ENCODE measurements at places on chromosomes 7 and 10.

DNA sequence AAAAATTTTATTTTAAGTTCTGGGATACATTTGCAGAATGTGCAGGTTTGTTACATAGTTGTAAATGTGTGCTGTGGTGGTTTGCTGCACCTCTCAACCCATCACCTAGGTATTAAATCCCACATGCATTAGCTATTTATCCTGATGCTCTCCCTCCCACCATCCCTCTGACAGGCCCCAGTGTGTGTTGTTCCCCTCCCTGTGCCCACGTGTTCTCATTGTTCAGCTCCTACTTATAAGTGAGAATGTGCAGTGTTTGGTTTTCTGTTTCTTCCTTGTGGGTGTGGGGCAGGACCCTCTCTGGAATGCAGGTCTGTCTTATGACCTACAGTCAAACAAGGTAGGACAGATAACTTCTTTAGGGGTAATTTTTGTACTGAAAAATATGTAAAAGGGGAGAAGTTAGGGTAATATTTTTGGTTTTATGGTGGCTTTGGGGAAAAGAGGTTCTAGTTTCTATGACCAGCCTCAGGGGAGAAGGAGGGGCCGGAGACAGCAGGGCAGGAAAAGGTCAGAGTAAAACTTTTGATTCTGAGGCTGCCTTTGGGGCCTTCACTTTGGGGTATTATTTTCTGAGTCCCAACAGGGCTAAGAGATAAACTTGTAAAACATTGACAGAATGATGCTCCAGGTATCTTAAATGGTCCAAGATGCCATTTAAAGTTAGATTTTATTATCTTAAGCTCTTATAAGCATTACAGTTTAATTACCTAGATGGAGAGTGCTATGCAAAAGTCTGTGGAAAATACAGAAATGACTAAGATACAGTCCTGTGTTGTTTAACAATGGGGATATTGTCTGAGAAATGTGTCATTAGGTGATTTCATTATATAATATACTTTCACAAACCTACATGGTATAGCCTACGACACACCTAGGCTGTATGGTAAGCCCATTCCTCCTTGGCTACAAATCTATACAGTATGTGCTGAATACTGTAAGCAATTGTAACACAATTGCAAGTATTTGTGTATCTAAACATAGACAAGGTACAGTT, 354.8 kb downstream of the ABCA13 start:
- H3K27me3 ChIP-seq, result peaks cover 2% of the 10 kb centered on the region
- H3K4me3 ChIP-seq, result no peak overlapping the region
- H3K27ac ChIP-seq, result no peak overlapping the region
- H3K36me3 ChIP-seq, result no peaks in the 10 kb centered on the region

- peaks cover 25% of the 10 kb centered on the region for H3K4me1 ChIP-seq
- no peak overlapping the region for H3K4me3 ChIP-seq
- H3K27ac ChIP-seq, result peak overlapping the region; percentile 19
- H3K27me3 ChIP-seq, result no peaks in the 10 kb centered on the region
Observed at GRCh38 chr7:92841192-92841591, 4.8 kb upstream of the CDK6 start.

GRCh38 chr7:82152858-82153257, 290.7 kb downstream of the CACNA2D1 start:
- no peak for DNase-seq
- H3K36me3 ChIP-seq, result no peaks in the 10 kb centered on the region
- no peaks in the 10 kb centered on the region for H3K4me1 ChIP-seq

GRCh38 chr10:91550021-91550420, 82.8 kb downstream of the PPP1R3C start:
- no peak overlapping the region for H3K27ac ChIP-seq
- DNase-seq, result no peak
- no peaks in the 10 kb centered on the region for H3K36me3 ChIP-seq
- no peaks in the 10 kb centered on the region for H3K27me3 ChIP-seq
- peaks cover 14% of the 10 kb centered on the region for H3K4me1 ChIP-seq

DNA sequence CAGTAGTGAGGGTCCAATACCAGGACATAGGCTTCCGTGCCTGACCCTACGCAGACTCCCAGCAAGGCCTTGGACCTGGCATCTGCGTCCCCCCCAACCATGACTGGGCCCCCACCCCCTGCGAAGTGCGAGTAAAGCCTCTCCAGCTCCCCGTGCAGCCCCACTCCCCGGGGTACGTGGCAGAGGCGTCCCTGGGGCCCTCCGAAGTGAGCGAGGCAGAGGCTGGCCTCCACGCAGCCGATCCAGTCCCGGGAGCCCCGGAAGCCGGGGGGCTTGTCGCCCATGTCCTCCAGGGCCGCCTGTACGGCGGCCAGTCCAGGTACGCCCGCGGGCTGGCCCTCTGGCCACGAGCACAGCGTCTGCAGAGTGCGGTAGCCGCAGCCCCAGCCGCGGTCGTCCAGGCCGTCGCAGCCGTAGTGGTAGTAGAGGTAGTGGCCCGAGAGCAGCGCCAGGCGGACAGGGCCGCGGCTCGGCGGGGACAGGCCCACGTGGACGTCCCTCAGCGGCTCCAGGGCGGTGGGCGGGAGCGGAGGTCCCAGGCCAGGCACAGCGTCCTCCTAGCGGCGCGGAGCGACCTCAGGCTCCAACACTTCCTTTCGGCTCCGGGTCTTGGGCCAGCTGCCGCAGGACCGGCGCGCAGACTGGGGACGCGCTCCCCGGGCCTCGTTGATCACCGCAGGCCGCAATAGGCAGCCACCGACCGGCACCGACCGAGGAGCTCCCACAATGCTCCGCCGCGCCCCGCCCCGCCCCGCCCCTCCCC, at the start of gene UFSP1:
Gene UFSP1, minus strand, starts transcription at position 728 of the 763 bp plus-strand sequence. Its CDS starts 444 bp downstream, at position 284.
- H3K4me1 ChIP-seq, result peaks cover 32% of the 10 kb centered on the region
- peak within 1 kb of the TSS; percentile 94 for H3K27ac ChIP-seq
- peaks cover 41% of the 10 kb centered on the region for H3K36me3 ChIP-seq
- H3K4me3 ChIP-seq, result peak within 1 kb of the TSS; percentile 86
- H3K27me3 ChIP-seq, result no peaks in the 10 kb centered on the region

DNA sequence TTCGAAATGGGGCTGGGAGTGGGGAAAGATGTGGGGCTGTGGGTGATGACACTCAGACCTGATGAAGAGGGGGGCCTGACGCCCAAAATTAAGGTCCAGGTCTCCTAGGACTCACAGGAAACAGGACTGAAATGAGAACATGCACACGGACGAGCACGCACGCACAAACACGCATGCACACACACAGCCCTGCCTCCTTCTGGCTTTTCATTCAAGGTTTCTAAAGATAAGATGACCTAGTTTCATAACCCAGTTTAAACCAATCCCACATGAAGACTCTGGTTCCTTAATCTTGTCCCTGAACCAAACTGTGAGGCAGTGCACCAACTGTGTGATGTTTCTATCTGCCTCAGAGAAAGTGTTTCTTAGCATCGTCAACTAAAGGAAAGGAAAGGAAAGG, 162.0 kb downstream of the DGKI start:
- no peaks in the 10 kb centered on the region for H3K36me3 ChIP-seq
- H3K4me3 ChIP-seq, result no peak overlapping the region
- DNase-seq, result no peak
- H3K27ac ChIP-seq, result no peak overlapping the region
- H3K4me1 ChIP-seq, result peaks cover 33% of the 10 kb centered on the region

GRCh38 chr7:30984359-30985107, 20.8 kb downstream of the GHRHR start:
- peaks cover 15% of the 10 kb centered on the region for H3K4me1 ChIP-seq
- H3K36me3 ChIP-seq, result no peaks in the 10 kb centered on the region
- peaks cover 61% of the 10 kb centered on the region for H3K27me3 ChIP-seq
- H3K27ac ChIP-seq, result no peak overlapping the region
- no peak overlapping the region for H3K4me3 ChIP-seq

- no peaks in the 10 kb centered on the region for H3K27me3 ChIP-seq
- H3K4me3 ChIP-seq, result no peak overlapping the region
- DNase-seq, result no peak
- no peaks in the 10 kb centered on the region for H3K36me3 ChIP-seq
Observed at GRCh38 chr7:141928845-141929195, 12.6 kb downstream of the OR9A4 start.

DNA sequence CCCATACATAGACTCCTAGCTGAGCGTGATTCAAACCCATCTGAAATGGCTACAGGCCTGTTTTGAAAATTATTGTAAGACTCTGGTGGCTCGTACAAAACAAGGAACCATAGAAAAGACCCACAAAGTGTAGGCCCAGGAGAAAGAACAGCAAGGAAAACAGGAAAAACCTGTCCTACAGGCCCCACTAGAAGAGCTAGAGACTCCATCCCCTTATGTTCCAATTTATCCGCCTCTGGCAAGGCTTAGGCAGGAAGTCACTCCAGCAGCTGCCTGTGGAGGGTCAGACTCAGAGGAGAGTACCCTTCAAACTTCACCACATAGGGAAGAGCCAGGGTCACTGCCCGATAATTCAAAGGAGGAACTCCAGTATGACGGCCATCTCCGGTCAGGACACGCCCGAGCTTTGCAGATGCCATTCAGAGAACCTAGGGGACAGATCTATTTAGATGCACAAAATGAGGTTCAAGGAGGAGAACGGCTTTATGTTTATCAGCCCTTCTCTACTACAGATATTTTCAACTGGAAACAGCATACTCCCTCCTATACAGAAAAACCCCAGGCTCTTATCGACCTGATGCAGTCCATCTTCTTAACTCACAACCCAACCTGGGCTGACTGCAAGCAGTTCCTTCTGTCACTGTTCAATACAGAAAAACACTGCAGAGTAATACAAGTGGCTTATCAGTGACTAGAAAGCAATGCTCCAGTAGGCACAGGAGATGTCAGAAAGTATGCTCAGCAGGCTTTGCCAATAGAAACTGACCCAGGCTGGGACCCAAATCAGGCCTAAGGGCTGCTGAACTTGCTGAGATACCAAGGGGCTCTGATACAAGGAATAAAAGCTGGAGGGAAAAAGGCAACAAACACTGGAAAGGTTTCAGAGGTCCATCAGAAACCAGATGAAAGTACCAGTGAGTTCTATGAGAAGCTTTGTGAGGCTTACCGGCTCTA, 8.6 kb upstream of the ZNF33B start:
- H3K4me1 ChIP-seq, result no peaks in the 10 kb centered on the region
- no peaks in the 10 kb centered on the region for H3K27me3 ChIP-seq
- DNase-seq, result no peak
- no peaks in the 10 kb centered on the region for H3K36me3 ChIP-seq

DNA sequence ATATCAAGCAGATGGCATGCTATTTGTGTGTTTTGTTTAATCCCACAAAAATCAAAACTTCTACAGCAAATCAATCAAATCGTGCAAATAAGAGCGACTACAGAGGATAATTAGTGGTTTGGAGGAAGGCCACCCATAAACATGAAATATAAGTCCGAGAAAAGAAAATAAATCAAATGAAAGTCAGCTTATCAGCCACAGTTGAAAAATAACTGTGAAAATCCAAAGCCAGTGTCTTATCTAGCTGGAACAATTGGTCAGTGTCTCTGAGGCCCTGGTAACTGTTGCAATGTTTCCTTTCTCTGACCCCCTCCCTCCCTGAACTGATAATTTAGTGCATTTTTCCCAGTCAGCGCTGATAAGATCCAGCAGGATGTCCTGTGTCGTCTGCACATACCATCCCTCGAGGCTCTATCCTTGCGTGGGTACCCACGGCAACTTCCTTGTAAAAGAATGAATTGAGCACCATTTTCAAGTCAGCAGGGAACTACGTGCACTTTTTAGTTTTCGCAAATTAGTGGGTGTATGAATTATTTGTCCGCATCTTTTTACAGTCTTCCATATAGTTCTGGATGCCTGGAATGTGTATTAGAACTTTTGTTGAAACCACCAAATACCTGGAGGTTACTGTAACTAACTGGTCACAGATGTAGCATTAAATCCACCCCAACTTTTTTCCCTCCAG, 10.8 kb upstream of the JCAD start:
- no peak overlapping the region for H3K4me3 ChIP-seq
- H3K4me1 ChIP-seq, result no peaks in the 10 kb centered on the region
- H3K27me3 ChIP-seq, result peaks cover 18% of the 10 kb centered on the region

DNA sequence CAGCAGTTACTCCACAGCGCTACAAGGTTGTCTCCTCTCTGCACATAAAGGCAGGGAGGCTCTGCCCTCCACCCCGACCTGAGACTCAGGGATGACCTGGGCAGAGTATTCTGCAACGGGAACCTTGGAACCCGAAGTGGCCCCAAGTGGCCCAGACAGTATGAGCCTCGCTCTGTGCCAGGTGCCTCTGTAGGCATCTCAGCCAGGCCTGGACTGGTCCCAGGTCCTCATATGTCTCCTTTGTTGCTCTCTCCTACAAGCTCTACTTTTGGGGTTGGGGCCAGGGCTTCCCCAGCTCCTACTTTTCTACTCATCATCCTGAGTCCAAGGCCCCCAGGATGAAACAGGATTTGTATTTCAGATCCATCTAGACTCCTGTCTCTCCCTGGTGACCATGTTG, 241.5 kb upstream of the PRSS1 start:
- H3K27ac ChIP-seq, result no peak overlapping the region
- peaks cover 77% of the 10 kb centered on the region for H3K27me3 ChIP-seq
- no peaks in the 10 kb centered on the region for H3K36me3 ChIP-seq
- no peak for DNase-seq
- H3K4me1 ChIP-seq, result no peaks in the 10 kb centered on the region

DNA sequence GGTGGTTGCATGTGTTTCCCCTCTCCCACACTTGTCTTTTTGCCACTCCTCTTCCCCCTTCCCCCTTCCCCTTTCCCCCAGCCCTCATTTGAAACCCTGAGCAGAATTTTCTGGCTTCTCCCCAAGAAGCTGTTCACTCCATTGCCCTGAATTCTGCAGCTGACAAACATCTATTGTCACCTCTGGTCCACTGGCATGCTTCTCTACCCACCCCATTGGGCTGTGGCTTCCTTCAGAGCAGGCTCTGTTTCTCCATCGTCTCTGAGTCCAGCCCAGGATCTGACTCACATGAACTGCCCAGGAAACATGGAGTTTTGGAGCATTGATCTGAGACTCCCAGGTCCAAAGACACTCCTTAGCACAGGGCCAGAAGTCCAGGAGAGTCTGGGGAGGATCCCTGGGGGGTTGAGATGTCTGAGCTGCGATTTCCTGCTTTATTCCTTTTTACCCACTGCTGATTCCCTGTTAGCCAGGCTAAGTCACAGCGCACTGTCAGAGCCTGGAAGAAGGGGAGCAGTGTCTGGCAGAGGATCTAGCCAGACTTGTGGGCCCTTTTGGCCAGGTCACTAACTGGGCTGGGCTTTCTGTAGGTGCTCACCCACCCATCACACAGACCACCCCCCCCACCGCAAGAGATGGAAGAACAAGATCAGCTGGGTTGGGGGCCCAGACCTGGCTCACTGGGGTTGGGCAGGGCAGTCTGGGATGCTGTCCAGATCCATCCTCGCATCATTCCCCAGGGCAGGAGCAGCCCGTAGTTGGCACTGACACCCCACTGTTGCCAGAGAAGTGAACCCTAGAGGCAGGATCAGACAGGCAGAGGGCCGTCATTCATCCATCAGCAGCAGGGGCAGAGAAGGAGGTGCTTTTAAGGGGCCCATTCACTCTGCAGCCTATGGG, 3.5 kb downstream of the CHAT start:
- H3K27ac ChIP-seq, result no peak overlapping the region
- H3K4me1 ChIP-seq, result peaks cover 4% of the 10 kb centered on the region
- H3K4me3 ChIP-seq, result no peak overlapping the region
- DNase-seq, result no peak

GRCh38 chr7:128350708-128351295, 7.1 kb upstream of the RBM28 start:
- no peak overlapping the region for H3K4me3 ChIP-seq
- peak; percentile 82 for DNase-seq
- no peak overlapping the region for H3K27ac ChIP-seq

Data from osteocyte (in vitro differentiated cells).